Activated CD4-positive, alpha-beta T cell treated with anti-CD3 and anti-CD28 coated beads, Interleukin-2, amount 50 U/mL, for 48 hours (primary cell): ENCODE measurements at places on chromosomes 1 and 21.
A peak's percentile ranks its signal among the peaks of the same experiment; 100 is the strongest.

- DNase-seq, result no peak
Measured at GRCh38 chr1:43620956-43621355, 29.0 kb upstream of the KDM4A start.

DNA sequence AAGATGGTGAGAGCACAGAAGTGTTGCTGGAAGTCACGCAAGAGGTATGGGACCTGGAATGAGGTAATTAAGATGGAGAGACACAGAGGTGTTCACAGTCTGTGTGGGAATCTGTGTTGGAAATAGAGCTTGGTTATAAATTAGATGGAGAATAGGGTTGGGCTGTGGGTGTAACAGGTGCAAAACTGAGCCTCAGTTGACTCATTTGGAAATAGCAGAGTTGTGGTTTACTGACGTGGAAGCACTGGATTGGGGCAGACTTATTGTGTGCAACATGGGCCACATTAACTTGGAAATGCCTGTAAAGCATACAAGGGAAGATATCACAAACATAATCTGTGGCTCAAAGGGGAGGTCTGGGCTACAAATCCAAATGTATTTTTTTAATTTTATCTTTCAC lies 13.0 kb downstream of the CAMSAP2 start:
- DNase-seq, result peak; percentile 20

DNA sequence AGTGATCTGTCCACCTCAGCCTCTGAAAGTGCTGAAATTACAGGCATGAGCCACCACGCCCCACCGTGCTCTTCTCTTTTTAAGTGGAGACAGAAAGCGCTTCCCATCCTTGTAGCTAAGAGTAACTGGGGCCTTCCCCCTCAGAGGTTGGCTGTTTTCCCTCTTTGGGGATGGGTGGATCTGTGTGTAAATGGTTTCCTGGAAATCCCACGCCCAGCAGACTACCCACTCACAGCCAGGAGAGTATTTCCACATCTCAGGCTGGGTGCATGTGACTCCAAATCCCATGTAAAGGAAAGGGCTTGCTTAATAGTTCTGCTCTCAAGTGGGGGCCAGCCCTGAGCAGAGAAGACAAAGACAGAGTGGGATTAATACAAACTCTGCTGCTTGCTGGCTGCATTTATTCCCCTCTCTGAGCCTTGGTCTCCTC lies 19.6 kb upstream of the TCEA3 start:
- DNase-seq, result no peak

DNA sequence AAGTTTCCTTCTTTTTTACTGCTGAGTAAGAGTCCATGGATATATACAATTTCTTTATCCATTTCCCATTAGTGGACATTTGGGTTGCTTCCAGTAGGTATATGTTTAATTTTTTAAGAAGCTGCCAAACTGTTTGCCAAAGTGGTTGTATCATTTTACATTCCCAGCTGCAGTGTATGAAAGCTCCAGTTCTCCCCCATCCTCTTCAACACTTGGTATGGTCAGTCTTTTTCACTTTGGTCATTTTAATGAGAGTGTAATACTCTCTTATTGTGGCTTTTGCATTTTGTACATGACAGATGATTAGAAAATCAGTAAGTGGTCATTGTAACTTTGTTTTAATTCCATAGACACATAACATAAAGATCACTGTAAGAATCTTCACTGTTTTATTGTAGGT lies 22.5 kb downstream of the DOP1B start:
- no peak for DNase-seq

- no peak for DNase-seq
Measured at GRCh38 chr1:51610637-51611036, 6.3 kb upstream of the OSBPL9 start.

GRCh38 chr21:45856442-45856841 lies 125.1 kb upstream of the COL6A1 start:
- DNase-seq, result no peak

GRCh38 chr1:193077991-193078390 lies 18.6 kb downstream of the RO60 start:
- no peak for DNase-seq

GRCh38 chr21:37665230-37666024 lies 250.8 kb downstream of the KCNJ6 start:
- no peak for DNase-seq

- DNase-seq, result no peak
Measured at GRCh38 chr1:66415866-66416265, 118.1 kb upstream of the SGIP1 start.

- DNase-seq, result no peak
Measured at GRCh38 chr1:161054805-161055204, 9.0 kb upstream of the USF1 start.

DNA sequence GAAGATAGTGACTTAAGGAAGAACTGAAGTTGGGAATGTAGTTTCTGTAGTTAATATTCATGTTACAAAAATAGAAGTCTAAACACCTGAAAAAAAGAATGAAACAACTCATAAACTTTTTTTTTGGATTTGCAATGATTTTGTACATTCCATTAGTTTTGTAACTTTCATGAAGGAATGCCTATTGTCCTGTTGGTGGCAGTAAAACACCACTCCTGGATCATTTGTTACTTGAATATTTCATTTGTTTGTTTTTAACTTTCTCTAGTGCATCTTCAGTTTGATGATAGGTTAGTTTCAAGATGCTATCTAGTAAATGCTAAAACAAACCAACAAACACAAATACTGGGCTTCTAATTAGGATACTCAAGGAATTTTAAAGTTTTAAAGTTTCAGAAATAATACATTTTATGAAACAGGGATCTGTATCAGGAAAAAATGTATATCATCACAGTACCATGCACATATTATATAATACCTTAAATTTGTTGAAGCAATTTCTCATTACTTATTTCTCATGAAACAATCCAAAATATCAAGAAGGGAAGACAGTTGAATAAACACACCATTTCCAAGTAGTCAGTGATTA lies 229.7 kb upstream of the CACYBP start:
- no peak for DNase-seq

GRCh38 chr1:61579802-61580201 lies 145.1 kb downstream of the TM2D1 start:
- DNase-seq, result no peak

DNA sequence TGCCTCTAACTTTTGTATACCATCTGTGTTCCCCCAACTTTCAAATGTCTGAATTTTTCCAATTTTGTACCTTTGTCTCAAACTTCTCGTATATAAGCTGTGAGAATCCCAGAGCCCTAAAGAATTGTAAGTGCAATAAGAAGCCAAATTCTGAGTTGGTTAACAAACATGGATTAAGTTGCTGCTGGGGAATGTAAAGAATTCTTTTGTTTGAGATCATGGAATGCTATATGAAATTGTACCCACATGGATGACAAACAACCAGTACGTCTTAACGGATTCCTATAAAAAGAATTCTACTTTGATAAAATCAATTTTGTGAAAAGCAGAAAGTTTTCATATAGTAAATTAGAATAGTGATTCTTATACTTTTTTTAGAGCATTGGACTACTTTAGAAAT lies 72.4 kb upstream of the CYP2J2 start:
- no peak for DNase-seq

GRCh38 chr1:228911225-228912210 lies 176.2 kb downstream of the RHOU start:
- no peak for DNase-seq

GRCh38 chr1:160330119-160330518 lies 12.9 kb downstream of the COPA start:
- DNase-seq, result no peak

DNA sequence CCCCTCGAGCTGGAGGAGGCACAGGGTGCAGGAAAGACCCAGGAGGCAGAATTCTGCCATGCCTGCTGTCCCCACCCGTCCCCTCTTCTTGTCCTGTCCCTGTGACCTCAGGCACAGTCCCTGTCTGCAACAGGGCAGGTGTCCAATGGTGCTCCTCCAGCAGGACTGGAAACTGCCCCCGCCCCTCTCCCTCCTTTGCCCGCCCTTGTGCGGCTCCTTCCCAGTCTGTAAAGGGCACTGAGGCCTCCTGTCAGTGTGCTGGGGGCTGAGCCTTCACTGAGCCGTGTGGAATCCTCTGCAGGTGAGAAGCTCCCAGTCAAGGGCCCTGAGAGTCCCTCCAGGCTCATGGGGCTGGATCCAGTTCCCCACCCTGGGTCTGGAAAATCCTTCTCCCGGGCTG lies 28.9 kb downstream of the PRDM16 start:
- DNase-seq, result no peak

GRCh38 chr1:150973836-150974579 lies 627 bp downstream of the CERS2 start:
- peak; percentile 56 for DNase-seq

DNA sequence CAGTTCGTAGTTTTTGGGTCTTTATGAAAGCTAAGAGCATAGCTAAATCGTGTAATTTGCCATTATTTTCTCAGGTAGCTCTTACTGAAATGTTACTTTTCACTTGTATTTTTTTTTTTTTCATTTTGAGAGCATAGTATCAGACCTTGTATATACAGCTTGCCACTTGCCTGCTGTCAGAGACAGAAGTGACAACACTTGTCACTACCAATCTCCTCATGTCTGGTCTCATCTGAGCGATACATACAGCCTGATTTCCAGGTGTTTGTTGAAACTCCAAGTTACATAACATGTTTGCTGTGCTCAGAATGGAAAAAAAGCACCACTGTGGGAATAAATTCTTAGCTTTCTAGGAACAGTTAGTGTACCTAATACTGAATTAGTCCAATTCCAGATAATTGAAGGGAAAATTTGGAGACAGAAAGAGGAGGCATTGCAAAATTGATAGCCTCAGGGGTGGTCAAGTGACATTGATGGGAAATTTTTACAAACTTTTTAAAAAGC lies 621.4 kb upstream of the PKN2 start:
- DNase-seq, result no peak

- DNase-seq, result no peak
Measured at GRCh38 chr1:218499011-218499691, 154.0 kb downstream of the TGFB2 start.

GRCh38 chr1:239676522-239677273 lies 290.3 kb downstream of the CHRM3 start:
- DNase-seq, result no peak

DNA sequence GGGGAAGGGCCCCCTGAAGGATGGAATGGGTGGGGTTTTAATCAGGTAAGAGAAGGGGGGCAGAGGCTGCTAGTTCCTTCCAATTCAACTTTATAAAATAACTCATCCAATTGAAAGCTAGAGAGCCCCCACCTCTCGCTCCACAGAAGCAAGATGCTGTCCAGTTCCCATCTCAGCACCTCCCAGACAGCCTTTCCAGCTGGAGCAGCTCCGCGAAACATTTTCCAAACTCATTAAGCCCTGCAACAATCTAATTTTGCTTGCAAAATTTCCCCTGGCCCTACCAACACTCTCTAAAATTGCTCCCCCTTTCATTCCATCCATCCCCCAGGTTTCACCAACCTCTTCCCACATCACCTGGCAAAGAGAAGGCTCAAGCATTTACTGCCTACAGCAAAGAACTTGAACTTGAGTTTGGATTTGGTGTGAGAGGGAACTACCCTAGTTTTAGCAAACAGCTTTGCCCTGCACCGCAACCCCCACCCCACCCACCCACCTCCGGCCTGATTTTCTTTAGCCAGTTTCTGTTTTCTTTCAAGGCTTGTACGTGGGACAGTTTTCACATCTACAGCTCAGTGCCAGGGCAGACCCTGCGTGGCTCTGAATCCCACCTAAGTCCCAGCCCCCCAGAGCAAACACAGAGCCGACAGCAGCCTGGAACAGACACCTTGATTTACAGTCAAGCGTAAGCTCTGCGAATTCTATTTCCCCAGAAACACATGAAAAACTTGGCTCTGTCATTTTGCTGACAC lies 46.7 kb downstream of the SYF2 start:
- no peak for DNase-seq
